ENCODE measurements at places on chromosomes 4 and X.

- DNase-seq, result no peak
Measured at GRCh38 chrX:129115104-129115503, 408.2 kb downstream of the SMARCA1 start.

DNA sequence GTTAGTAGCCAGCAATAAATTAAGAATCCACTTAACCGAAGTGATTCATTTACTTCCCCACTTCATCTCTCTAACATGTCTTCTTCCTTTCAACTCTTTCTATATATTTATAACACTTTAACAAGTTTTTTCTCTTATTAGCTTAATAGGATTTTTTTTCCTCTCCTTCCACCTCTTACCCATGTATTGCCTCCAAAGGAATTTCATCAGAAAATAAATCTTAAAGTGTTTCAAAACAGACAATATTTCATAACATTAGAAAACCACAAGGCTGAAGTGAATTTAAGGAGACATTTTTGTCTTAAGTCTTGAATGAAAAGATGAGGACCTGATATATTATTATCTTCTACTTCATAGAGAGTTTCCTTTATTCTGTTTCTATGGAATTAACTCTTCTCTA is 101.5 kb downstream of the PDGFC start:
- DNase-seq, result no peak

DNA sequence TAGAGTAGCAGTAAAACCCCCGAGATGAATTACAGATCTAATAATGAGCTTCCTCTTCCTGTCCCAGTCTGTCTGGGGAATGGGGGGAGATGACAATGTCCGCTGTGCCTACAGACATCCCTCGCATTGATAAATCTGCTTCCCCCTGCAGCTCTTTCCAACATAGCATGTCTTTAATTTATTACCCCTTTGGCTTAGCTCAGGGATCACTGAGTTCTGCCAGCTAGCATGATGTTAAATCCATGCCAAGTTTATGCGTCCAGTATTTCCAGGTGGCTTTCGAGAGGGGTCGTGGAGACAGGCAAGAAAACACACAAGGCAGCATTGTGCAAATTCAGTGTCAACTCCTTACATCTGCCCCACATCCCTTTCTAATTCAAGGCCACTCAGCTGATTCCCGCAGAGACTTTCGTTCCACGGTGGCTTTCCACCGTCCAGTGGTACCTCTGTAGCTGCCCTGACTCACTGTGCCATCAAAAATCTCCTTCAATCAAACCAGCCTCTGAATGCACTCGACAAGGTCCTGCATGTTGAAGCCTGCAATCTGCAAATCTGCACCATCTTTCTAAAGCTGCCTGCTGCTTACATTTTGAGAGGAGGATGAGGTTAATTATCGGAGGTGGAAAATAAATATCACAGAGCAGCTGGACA is 75.1 kb downstream of the MXRA5 start:
- no peak for DNase-seq

GRCh38 chrX:41043674-41044345 is 41.4 kb upstream of the USP9X start:
- DNase-seq, result no peak

- DNase-seq, result no peak
Measured at GRCh38 chr4:182193311-182193710, 49.9 kb upstream of the TENM3 start.

DNA sequence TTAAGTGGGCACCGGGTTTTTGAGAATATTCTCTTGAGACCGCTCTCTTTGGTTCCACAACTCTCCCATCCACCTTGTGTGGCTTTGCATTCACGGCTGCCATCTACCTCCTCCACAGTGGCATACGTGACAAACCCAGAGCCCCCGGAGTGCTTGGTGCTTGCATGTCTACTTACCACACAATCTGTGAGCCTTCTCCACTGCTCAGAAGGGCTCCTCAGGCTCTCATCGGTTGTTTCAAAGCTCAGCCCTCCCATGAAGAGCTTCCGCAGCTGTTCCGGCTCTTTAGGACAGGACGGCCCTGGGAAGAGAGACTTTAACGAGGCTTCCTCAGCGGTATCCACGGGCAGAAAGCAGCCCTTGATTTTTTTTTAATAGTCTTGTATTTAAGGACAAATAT is 167.6 kb upstream of the ANK2 start:
- DNase-seq, result no peak

DNA sequence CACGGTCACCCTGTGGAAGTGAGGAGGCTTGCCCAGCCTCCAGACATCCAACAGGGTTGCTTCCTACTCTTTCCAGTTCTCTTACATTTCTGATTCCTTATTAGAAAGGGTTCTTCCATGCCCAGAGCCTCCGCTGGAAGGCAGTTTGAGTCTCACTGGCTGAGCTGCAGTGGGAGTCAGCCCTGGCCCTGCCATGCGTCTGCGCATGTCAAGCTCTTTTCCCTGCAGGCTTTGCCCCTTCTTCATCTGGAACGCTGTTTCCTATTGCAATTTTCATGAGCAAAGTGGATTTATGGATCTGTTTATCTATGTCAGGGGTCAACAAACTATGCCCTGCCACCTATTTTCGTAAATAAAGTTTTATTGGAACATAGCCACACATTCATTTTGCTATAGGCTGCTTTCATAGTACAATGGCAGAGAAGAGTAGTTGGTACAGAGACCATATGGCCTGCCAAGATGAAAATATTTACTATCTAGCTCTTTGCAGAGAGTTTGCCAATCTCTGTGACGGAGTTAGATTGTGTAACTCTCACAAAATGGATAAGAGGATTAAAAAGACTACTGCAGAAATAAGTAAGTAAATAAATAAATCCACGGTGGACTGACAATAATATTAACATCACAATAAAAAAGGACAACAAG is 3.9 kb upstream of the CHRNA9 start:
- no peak for DNase-seq

- no peak for DNase-seq
Measured at GRCh38 chr4:2284934-2285612, 23.2 kb upstream of the MXD4 start.

DNA sequence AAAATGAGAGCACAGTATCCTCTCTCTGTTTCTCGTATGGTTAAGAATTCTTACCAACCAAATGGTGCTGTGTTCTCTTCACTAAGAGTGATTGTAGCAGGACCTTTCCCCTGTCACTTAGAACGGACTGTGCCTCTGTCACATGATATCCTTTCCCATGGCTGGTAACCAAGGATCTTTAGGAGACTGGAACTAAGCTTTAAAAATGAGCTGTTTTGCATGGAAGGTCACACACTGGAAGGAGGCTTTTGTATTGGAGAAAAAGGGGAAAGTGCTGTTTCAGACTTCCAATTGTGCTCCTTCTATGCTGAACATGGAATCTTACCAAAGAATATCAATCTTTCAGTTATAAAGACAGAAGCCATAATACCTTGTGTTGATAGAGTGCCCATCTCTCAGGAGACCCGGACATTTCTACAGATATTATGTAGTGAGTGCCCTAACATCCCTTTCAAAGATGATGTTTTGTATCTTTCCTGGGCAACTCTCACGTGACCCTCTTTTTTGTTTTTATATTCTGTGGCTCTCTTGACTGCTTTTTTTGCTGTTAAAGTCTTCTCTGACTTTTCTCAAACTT is 148.6 kb downstream of the SLC4A4 start:
- no peak for DNase-seq

GRCh38 chr4:36332023-36332781 is 50.8 kb downstream of the DTHD1 start:
- DNase-seq, result no peak

GRCh38 chr4:154015578-154015977 is 226.7 kb upstream of the SFRP2 start:
- DNase-seq, result no peak

GRCh38 chr4:22348410-22348809 is 167.5 kb downstream of the ADGRA3 start:
- DNase-seq, result no peak

GRCh38 chrX:140971099-140971795 is 31.1 kb upstream of the SPANXB1 start:
- no peak for DNase-seq

DNA sequence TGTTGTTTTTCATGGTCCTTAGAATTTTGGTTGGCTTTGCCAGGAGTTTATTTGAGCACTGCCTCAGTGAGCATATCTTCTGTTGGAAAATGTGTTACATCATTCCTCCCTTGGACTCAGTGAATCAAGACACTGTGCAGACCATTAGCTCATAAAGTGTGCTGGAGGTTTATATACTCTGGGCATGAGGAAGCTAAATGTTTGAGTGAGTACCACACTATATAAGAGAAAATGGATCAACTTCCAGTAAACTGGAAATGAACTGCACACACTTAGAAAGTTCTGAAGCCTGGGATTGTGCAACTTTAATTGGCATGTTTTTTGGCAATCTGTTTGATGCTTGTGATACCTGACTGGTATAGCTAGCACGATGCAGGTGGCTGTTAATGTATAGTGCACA is 75.9 kb downstream of the LIMCH1 start:
- DNase-seq, result no peak

DNA sequence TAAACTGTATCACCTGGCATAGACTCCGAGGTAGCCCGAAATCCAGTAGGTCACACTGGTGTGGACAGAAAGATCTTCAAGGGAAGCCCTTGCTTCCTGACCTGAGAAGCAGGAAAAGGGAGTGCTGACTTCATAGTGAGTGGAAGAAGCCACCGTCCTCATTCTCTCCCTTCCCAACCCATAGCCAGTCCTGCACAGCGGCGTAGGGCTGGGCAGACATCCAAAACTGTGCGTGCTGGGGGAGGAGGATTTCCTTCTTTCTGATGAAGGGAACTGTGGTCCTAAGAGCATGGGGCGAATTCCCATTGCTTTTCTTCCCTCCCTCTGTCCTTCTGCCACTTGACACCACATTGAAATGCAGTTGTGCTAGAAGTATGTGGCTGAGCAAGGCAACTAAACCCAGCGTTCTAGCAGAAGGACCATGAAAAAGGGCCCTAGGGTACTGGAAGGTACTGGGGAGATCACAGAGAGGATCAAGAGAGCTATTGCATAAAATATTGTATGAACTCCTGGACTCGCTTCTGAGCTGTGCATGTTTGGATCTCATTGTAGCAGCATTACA is 66.9 kb downstream of the STOX2 start:
- no peak for DNase-seq

DNA sequence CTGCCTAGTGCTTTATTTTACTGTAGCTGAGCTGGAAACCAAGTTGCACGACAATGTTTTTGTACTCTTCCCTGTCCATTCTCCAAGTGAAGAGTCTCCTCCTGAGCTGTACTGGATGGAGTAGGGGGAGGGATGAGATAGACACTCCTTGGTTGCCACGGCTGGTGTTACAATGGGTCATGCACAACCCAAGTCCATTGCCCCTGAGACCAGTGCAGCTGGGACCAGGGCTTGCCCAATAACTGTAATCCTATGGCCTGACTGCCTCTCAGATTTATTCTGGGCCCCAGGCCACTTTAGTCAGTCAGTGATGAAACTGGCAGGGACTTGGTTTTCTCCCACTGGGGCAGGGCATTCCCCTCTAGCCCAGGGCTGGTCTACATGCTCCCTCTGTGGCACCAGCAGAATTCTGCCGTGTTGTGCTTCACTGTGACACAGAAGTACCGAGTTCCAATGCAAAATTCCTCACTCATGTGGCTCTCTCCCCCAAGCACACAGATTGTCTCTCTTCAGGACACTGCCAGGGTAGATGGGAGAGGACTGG is 203.3 kb upstream of the PCDH18 start:
- DNase-seq, result no peak

DNA sequence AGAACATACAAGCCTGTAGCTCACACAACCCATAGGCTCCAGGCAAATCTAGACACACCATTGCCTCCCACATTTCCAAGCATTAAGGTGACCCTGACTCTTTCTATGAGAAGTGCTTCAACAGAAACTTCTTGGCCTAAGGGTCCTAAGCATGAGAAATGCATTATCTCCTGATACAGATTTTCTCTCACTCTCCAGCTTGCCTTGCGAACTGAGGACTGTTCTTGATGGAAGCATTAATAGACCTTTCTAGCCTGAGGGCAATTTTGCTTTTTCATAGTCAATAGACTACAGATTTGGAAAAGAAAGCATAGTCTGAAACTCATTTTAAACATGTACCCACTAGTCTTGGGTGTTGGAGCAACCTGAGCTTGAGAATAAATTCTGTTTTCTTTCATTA is 1801.3 kb upstream of the PCDH7 start:
- no peak for DNase-seq

GRCh38 chrX:54931107-54931506 is 10.5 kb downstream of the TRO start:
- no peak for DNase-seq

- no peak for DNase-seq
Measured at GRCh38 chr4:126369076-126369475, 1054.3 kb downstream of the FAT4 start.

- no peak for DNase-seq
Measured at GRCh38 chr4:156775813-156776212, 195.8 kb downstream of the PDGFC start.

- DNase-seq, result no peak
Measured at GRCh38 chrX:18885328-18886004, 98.4 kb downstream of the PHKA2 start.

DNA sequence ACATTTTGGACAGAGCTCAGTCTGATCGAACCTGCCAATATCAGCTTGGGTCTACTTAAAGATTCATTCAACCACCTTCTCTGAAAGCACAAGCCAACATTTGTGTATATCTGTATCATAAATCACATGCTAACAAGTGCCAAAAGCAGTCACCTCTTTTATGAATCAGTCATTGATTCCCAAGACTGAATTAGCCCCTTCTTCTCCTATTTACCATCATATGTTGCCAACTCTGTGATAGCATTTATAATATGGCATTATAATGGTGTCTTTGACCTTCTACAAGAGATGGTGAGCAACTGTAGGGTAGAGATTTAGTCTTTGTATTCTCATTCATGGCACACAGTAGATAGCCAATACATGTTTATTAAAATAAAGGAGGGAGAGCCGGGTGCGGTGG is 61.4 kb downstream of the DDX53 start:
- DNase-seq, result no peak

DNA sequence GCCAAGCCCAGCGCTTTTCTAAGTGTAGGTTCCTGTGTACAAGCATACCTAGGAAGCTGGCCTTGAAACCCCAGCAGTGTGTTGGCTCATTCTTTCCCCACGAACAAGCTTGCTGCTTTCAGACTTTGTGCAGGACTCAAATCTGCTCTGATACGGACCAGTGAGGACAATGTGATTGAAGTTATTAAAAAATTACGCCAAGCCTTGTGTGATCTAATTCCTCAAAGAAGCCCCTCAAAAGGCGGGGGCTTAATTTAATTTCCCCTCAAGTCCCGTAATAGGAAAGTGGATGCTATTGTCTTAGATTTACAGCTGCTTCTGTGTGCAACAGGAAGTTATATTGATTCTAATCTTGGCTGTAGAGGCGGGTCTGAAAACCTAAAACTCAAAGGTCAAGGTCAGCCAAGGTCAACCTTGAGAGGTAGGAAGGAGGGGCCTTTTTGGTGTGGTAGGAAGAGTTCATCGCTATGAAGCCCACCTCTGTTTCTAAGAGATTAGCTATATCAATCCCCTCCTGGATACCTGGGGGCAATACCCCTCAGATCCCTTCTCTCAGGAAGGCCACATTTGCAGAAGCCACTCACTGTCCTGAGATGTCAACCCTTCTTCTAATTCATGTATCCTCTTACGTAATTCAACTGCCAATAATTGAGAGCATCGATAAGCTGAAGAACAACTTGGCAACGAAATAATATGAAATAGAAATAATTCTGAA is 45.1 kb downstream of the TBC1D9 start:
- no peak for DNase-seq

All from HuH-7.5 (cell line).